IMR-90 (cell line): ENCODE measurements at places on chromosomes 16 and 17.
A peak's percentile ranks its signal among the peaks of the same experiment; 100 is the strongest.

DNA sequence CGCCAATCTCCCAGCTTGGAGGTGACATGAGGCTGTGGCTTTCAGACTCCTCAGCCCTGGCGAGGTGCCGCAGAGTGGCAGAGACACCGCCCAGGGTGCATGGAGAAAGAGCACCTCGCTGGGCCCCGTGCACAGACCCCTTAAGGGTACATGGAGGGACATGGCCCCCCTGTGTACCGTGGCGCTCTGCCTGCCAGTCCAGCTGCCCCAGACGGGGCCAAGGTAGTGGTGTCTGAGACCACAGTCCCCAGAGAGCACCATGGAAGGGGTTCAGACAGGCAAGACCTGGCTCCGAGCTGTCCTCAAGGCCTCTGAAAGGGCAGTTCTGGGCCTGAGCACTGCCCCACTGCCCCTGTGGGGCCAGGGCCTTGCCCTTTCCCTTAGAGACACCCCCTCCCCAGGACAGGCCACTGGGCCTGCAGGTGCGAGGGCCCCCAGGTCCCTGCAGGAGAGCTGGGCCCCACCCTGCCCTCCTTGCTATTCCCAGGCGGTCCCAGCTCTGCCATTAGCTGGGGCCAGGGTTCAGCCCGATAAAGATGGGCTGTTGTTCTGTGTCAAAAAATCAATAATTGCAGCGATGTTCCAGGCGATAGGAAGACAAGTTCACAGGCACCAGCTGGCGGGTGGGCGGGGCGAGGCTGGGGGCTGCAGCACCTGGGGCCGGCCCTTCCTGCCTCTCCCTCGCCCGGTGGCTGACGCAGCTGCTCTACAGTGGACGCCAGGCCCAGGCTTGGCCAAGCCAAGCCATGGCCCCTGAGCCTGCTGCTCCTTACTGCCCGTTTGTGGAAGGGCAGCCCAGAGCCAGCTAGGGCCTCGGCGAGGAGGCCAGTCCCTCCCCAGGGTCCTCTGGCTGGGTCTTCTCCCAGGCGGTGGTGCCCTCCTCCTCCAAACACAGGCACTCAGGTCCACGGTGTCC is 51.7 kb downstream of the ZFPM1 start:
- DNase-seq, result no peak

DNA sequence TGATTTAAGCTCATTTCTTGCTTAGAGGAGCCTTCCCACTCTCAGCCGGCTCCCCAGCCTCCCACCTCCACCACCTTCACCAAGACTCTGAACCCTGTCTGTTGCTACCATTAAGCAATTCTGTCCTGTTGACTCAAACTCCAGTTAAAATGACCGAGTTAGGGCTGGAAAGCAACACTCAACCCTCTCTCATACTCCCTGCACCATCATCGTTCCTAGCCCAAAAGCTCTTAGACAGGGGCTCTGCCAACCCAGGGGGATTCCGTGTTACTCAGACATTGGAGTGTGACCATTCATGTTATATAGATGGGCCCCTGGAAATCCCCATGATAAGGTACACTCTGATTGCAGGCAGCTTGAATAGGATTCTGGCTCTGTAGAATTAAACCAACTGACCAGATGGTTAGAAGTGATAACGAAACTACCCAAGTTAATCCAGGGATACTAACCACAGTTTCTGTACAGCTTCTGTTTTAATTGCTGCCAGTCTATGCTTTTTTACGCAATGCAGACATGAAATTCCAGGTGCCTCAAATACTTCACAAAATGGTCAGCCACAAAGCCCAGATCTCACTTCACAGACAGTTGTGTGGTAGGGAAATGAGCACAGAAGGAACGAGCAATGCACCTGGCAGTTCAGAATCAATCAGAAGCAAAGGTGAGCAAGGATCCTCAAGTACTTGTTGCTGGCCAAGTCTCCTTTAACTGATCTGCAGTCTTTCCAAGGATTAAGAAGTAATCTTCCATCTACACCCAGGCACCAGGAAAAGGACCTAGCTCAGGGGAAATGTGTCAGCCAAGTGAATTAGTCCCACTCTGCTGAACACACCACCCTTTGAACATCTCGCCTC is 2.1 kb downstream of the SSTR2 start:
- DNase-seq, result no peak

DNA sequence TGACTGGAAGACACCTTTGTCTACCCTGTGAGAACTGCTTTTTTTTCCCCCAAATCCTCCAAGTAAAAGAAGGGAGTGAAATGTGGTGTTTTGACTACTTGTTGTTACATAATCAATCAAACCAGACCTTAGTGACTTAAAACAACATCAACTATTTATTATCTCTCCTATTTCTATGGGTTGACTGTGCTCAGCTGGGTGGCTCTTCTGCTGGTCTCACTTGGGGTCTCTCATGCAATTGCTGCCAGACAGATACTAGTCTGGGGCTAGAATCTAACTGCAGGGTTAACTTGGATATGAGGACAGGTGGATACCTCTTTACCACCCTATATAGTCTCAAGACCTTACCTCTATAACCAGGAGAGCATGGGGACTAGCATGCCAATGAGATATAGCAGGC is 141.3 kb downstream of the SALL1 start:
- DNase-seq, result no peak

GRCh38 chr16:28259091-28259780 is 33.1 kb upstream of the SBK1 start:
- no peak for DNase-seq

GRCh38 chr17:60525328-60525684 is 736 bp downstream of the APPBP2 start:
- DNase-seq, result peak; percentile 4

GRCh38 chr17:56173958-56174835 is 20.9 kb downstream of the ANKFN1 start:
- DNase-seq, result no peak

DNA sequence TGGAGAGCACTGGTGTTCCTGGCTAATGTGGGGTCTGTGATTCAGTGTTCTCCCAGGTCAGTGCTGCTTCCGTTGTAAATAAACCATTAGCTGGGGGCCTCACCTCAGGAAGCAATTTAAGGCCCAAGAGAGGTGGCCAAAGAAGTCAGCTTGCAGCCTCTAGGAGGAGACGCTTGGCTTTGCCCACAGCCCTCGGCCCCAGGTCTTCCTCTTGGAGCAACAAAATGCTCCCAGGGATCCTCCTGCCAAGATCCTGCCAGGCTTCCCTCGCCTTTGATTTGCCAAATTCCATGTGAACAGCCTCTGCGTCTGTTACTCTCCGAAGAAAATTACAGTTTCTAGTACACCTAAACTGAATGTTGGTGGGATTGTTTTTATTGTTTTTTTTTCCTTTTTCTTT is 62.4 kb upstream of the TBX2 start:
- DNase-seq, result no peak

DNA sequence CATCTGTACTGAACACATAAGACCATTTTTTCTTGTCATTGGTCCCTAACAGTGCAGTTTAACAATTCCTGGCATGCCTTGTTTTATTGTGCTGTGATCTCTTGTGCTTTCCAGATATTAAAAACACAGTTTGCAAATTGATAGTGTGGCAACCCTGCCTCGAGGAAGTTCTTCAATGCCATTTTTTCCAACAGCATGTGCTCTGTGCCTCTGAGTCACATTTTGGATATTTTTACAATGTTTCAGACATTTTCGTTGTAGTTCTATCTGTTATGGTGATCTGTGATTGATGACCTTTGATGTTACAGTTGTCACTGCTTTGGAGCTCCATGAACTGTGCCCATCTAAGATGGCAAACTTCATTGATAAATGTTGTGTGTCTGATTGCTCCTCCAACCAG is 66.2 kb downstream of the GOSR1 start:
- no peak for DNase-seq

GRCh38 chr16:21611198-21611555 is 11.8 kb downstream of the METTL9 start:
- DNase-seq, result peak; percentile 65

DNA sequence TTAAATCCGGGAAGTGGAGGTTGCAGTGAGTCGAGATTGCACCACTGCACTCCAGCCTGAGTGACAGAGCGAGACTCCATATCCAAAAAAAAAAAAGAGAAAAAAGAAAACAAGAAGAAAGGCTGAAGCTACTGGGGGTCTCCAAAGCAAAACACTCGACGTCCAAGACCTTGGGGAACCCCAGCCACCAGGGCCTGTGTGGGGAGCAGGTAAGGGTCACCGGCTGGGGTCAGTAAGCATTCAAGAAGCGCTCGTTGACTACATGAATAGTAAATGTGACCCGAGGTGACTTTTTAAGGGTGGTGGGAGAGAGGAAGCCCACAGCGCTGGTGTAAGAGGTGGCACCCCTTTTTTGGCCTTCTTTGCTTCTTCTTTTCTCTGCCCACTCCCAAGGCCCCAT is 49.5 kb downstream of the PECAM1 start:
- no peak for DNase-seq

DNA sequence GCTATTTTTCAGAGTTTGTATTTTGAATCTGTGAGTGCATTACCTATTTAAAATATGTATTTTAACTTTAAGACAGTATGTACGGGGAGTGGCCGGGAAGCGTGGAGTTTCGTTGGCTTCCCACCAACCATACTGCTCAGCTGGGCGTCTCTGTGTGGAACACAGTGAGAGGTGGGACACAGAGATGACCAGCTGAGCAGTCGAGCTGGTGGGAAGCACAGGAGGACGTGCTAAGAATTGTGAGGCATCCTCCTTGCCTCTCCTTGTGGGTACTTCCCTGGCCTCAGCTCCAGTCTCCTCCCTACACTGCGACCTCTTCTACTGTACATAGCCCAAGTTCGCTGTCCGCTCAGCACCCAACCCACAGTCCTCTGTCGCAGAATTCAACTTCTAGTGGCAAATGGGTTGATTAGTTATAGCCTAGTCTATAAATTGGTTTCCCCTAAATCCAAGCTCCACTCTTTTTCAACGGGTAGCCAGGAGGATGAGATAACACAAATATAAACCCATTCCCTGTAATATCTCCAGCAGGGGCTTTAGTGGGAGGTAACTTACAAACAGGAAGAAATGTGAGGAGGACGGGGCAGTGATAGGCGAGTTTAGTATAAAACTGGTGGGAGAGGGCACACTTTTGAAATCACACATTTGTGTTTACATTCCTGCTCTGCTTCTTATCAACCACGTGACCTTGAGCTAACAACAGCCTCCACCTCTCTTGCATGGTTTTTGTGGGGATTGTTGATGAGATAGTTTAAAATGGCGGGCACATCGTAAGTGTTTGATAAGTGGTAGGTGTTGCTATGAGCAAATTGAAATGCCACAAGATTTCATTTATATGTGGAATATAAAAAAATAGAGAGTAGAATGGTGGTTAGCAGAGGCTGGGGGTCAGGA is 211.9 kb upstream of the HS3ST3A1 start:
- no peak for DNase-seq
